Renal cortex interstitium (tissue), 15 donors: ENCODE measurements at places on chromosomes 1 and 21. TPM values are rescaled to one million over a fixed set of nuclear protein-coding genes. Genes with fewer than 3 reads are reported as not detected.

DNA sequence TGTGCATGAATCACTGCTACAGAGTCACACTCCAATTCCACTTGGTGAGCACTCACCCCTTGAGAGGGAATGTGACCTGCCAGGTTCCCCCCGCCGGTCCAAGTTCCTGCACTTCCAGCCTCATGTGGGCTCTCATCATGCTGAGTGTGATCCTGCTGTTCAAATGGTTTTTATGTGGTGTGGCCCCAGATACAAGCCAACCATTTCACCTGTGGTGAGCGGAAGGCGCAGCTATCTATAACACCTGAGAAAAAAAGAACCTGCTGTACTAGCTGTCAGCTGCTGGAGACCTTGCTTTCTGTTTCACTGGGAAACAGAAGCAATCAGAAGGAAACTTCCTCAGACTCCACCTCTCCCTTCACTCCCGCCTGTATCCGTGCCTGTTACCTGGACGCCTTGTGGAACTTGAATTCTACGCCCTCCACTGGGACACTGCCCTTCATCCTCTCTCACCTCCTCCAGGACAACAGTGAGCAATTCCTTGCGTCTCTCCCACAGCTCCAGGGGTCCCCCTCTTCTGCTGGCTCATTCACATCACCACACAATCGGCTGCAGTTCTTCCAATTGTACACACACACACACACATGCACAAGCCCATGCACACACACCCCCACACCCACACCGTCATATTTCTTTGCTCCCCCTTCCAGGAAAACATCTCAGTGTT, 64.4 kb upstream of the RPL11 start:
- DNase-seq = no peak

DNA sequence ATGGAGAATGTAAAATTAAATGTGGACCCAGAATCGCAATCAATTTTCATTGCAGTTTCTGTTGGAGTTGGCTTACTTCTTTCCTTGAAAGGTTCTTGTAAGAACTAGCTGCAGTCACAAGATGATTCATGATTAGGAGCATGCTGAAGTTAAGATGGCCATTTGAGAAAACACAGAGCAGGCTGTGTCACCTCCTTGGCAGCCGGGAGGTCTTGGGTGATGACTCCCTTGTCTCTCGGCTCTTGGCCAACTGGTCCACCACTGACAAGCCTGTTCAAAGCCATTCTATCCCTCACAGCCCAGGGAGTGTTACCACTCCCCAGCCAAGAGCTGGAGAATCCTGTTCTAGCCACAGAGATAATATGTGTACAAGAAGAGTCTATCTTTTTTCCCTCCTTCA, 40.6 kb downstream of the OPTC start:
- no peak for DNase-seq

DNA sequence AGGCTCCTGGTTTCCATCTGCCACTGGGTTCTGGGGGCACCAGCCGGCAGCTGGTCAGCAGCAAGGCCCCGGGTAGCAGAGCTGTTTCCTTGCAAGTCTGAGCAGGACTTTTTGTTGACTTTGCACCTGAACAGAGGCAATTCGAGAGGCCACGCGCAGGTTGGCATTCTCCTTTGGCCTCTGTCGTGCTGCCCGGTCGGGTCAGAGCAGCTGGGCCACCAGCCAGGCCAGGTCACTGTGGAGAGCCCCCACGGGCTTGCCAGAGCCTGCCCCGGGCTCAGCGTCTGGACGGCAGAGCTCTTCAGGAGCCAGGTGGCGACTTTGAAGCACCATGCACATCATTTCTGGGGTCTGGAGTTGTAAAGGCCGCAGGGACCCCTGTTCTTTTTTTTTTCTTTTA, 28.4 kb upstream of the TMEM52 start:
- DNase-seq = no peak

GRCh38 chr1:181817091-181817490, 244.4 kb downstream of the ZNF648 start:
- no peak for DNase-seq

The SCCPDH gene
- 60.9 TPM for polyA plus RNA-seq

DNA sequence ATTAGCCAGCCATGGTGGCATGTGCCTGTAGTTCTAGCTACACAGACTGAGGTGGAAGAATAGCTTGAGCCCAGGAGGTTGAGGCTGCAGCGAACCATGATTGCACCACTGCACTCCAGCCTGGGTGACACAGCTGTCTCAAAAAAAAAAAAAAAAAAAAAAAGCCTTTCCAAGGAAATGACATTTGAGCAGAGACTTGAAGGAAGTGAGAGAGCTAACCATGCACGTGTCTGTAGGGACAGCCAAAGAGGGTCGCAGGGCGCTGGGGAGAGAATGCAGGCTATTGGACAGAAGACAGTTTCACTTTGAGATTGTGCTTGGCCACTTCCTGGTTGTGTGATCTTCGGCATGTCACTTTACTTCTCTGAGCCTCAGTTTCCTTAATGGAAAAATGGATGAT, 6.8 kb downstream of the HCRTR1 start:
- DNase-seq = no peak

DNA sequence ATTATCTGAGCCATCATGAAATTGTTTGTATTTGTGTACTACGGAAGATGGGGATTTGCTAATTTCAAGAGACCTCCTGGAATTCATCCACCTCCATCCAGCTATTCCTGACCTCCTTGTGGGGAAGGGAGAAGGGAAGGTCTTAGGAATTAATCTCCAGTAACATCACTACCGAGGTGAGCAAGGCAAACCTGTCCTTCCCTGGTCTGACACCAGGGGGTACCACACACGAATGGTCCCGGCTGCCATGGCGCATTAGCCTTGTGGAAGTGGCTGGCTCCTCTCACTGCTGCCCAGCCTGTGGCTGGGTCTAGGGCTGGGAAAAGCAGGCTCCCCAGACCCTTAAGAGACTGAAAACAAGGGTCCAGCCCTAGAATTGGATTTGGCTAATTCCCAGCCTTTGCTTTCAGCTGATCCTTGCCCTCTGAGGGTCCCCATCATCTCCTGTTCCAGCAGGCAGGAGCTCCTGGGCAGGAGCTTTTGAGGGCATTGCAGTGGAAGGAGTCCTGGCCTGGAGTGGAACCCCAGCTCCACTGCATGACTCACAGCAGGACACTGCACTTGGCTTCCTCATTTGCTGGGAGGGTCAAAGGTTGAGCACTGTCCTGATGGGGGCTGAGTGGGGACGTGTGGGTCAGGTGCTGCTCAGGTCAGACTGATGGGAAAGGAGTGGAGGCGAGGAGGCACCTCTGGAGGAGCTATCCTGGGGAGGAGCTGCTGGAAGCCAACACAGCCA, 34.8 kb downstream of the RIMS3 start:
- DNase-seq = no peak

The SLC30A7 gene
- polyA plus RNA-seq = 20.9 TPM

The CA14 gene
- polyA plus RNA-seq = 6.6 TPM
